ENCODE measurements at places on chromosomes 1 and 21.
A peak's percentile ranks its signal among the peaks of the same experiment; 100 is the strongest.

DNA sequence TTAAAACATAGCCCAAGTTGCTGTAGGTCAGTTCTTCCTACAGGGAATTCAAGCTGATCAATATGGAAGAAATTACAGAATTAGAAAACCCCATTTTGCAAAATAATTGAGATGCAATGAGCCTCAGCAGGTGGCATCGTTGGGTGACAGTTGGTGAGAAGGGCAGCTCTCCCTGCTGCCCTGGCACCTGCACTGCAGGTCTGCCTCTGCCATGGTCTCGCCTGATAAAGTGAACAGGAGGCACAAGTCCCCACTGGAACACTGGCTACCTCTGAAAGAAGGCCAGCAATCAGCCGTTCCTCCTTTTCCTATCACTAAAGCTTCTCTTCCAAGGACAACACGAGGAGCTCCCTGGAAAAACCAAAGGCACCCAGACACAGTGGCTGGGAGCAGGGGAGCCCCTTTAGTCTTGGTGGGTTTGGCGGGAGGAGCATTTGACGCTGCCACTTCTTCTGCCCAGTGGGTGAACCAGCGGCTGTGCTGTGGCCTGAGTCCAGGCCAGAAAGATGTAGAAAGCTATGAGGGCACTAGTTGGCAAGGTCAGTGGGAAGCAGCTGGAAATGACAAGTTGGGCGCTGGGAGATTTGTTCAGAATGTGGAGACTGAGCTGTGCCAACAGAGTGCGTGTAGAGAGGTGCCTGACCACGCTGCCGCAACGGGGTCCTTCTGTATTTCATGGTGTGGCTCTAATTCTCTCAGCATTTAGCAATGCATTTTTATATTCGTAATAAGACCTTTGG is 93.1 kb downstream of the RIPK4 start:
- DNase-seq, result no peak

DNA sequence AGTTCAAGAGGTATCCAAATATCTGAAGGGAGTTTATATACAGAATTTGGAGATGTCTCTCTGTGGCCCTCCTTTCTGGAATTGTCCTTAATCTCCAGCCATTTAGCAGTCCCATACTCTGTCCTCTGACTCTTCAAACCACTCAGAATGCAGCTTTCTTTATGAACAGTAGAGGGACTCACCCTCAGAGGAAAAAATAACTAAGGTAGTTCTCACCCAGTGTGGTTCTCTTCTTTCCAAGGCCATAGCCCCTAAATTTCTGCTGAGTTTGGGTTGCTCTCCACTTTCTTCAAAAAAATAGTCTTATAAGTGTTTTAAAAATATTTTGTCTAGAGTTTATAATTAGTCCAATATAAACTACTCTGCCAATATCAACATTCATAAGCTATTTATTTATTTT is 369.7 kb downstream of the MATN1 start:
- DNase-seq, result no peak

DNA sequence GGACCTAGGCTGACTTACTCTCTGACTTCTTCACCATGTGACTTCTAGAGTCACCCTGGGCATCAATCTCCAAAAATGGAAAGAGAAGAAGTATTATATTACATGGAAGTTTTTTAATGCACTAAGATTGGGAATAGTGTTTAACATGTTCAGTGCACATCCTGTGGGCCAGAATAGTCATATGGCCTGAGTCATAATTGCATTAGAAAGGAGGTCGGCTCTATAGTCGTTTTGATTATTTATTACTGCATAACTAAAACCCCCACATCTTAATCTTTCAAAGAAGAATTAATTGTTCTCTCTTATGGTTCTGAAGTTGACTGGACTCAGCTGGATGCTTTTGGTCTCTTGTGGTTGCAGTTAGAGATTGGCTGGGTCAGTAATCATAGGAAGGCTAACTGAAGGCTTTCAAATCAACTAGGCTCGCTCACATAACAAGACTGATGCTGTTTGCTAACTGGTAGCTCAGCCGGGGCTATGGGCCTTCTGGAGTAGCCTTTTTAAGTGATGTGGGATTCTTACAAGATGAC is 810.6 kb upstream of the ADGRL4 start:
- no peak for DNase-seq

DNA sequence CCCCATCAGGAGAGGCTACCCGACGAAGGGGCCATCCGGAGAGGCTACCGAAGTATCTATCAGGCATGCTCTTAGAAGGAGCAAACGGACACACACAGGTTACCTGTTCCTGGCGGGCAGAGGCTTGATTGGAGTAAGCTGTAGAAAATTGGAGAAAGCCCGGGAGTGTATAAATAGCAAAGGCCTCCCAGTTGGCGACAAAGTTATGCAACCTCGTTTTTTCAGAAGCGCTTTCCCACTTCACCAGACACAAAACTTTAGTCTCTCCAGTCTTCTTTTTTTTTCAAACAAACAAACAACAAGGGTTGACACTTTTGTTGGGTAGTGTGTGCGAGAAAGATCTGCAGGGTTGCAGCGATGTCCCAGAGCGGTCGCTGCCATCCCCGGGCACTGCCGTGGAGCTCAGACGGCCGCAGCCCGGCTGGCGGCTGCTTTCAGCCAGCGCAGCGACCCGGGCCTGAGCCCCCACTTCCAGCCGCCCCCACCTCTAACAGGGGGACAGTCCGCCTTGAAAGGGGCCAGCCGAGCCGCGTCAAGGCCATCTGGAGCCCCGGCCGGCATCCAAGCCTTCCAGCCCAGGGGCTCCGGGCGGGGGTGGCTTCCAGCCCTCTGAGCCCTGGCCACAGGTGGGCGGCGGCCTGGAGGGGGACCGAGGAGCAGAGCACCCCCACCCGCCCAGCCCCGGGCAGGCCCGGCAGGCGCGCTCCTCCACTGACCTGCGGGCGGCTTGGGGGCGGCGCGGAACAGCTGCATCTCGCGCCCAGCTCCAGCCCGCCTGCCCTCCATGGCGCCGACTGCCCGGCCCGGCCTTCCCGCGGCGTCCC is 616 bp downstream of the MCOLN3 start:
- no peak for DNase-seq

DNA sequence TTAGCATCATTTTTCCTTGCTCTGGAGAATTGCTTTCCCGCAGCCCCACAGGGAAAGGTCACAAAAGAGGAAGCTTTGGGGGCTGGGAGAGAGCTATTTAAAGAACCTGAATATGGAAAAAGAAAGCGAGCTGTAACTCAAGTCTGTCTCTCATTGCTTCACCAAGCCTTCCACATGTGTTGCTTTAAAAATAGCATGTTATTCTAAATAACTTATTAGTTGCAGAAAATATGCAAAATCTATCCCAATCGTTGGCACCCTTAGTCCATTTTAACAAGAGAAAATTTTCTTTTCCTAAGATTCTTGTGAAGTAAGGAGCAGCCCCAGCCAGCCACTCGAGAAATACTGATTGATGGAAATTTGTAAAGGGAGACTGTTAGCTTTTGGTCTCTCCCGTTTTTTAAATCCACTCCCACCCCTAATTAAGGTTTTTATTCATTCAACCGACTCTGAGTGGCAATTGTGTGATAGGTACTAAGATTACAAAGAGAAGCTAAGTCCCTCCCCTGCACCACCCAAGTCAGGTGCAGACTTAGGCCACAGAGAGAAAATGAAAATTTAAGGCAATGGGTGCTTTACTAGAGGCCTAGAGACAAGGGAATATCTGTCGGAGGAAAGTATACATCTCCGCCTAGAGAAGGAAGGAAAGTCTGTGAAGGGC is 802 bp downstream of the CYP4X1 start:
- DNase-seq, result no peak

DNA sequence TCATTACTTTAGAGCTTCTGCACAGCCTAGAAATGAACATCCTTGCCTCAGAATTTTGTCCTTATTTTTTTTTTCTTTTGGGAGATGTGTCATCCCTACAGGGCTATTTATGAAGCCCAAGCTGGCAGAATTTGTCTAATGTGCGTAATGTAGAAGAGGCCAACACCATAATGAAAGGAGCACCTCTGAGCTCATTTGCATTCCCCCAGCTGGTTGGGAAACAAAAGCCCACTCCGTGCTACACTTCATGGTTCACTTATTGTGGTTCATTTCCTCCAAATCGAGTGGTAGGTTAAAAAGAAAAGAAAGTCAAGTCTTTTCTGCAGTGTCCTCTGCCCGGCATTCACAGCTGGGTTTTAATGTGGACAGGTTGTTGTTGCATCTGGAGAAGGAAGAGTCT is 73.5 kb downstream of the KAZN start:
- no peak for DNase-seq

DNA sequence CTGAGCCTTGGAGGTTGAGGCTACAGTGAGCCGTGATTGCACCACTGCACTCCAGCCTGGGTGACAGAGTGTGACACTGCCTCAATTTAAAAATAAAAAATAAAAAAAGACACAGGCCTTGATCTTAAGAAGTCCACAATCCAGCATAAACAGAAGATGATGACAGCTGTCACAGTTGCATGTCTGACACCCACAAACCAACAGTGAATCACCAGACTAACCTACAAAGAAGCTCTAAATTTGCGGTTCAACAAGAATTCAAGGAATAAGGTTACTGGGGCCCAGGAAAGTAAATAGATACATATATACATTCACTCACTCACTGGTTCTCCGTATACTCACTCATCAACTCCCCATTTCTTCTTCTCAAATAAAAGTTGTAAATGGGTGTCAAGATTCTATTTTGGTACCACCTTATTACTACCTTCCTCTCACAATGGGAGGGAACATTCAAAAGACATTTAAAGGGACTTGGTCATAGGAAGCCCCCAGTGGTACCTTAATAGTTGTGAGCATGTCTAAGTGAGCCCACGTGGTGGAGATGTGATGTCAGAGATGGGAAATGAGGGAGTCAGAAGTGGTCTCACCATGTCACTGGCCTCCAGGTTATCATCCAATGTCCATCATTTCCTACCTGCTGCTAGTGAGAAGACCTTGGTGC is 66.9 kb upstream of the PRDX6 start:
- DNase-seq, result peak; percentile 75

GRCh38 chr1:43753422-43753821 is 46.1 kb downstream of the ST3GAL3 start:
- DNase-seq, result no peak

GRCh38 chr1:155454096-155454495 is 108.5 kb downstream of the ASH1L start:
- no peak for DNase-seq

DNA sequence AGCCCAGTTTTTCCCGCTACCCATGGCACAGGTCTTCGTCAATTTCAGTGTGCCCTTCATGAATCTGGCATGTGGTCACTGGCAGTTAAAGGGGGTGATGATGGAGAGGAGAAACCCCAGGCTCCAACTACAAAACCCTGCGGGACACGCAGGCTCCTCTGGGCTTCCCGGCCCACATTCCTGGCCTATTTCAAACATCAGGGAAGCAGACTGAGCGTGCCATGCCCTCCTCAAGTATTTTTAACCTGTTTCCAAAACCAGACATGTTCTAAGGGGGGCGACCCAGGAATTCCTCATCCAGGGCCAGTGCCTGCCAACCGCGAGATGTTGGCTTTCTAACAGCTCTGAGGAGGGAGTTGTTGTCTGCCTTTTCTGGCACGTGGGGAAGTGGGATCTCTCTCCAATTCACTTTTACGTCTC is 85.1 kb downstream of the CAPZB start:
- DNase-seq, result no peak

- DNase-seq, result peak; percentile 87
Measured at GRCh38 chr1:153946622-153947241, at the start of gene DENND4B. TSS of gene DENND4B (minus strand) at chr1:153946718. CDS start at chr1:153944374, 2,344 bp downstream.

DNA sequence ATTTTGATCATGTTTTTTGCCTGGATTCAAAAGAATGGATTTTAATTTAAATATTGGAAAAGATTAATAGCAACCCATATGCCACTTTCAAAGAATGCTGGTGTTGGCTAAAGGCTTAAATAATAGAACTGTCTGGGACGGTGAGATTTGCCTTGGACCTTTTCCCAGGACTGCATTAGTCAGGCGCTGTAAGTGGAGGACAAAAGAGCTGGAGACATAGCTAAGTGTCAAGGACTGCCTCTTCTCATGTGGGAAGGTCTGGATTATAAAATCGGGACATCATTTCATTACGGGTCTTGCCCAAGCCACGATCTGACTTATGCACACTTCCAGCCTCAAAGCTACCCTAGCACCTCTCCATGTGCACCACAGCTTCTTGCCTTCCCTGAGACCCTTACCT is 458.5 kb upstream of the DEPDC1 start:
- no peak for DNase-seq

DNA sequence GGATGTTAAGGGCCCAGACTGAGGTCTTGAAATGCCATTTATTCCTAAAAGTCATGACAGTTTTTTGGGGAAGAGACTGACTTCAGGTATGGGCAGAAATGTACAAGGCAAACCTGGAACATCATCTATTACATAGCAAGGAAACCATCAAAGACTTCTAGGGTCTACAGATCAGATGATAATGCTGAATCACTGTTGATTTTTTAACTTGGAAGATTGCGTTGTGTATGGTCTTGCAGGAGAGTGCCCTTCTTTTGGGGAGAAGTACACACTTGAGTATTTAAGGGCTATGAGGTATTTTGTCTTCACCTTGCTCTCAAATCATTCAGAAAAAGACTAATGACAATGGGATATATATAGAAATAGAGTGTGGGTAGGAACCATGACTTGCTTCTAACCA is 15.4 kb upstream of the RD3 start:
- DNase-seq, result no peak

DNA sequence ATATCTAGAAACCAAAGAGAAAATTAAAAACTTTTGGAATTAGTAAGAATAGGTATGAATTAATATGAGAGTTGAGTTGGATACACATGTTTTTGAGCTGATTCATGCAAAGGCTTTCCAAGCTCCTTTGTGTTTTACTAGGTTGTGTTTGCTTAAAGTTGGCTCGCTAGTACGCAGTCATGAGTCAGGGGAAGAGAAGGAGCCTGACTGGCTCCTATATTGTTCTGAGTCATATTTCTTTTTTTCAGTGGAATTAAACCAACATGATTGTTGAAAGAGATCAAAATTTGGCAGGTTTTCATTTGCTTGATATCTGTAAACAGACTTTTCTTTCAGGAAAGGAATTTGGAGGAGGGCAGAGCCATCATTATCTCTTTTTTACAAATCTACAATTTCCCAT is 66.7 kb downstream of the MAGI3 start:
- DNase-seq, result no peak

DNA sequence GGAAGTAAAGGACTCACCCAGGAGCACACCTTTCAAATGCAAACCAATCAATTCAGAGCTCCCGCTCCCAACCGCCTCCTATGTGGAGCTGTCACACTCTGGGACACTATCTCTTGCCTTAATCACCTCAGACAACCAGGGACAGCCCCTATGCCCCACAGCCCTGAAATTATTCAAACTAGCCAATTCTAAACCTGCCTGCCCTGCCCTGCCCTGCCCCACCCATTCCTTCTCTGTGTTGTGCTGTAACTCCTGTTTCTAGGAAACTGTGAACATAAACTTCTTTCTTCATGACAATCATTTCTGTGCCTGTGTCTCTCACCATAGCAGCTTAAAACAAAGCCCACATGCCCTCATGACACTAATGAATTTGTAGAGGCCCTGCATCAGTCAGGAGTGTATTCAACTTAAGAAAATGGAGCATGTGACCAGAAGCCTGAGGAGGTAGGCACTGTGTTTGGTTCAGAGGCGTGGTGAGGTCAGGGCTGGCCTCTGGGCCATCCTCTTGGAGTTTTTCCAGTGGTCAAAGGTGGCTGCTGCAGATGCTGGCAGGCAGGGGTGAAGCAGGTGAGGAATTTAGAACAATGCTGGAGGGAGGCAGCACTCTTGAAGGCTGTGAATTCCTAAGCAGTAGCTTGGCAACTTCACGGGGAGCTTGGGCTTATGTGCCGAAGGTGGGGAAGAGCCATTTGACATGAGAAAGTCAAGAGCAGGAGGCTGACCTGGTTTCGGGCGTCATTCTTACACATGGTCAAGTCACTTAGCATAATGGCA is 74.5 kb downstream of the RHOU start:
- no peak for DNase-seq
